ENCODE measurements at places on chromosomes 2 and 18.

GRCh38 chr18:72119082-72119481 is 425.1 kb downstream of the CBLN2 start:
- DNase-seq, result no peak

DNA sequence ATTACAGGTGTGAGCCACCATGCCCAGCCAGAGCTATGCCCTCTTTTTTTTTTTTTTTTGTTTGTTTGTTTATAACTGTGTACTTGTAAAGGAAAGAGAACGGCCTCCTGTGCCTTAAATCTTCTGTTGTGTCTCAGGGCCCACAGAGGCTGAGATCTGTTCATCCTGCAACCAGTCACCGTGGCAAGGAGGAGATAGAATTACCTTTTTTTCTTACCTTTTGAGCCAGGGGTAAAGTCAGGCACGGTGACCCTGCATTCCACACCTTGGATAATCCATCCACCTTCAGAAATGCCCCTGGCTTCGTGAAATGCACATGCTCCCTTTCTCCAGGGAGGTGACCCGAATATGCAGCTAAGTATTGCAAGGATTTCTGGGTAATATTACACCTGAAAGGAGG is 12.8 kb downstream of the NEDD4L start:
- no peak for DNase-seq

DNA sequence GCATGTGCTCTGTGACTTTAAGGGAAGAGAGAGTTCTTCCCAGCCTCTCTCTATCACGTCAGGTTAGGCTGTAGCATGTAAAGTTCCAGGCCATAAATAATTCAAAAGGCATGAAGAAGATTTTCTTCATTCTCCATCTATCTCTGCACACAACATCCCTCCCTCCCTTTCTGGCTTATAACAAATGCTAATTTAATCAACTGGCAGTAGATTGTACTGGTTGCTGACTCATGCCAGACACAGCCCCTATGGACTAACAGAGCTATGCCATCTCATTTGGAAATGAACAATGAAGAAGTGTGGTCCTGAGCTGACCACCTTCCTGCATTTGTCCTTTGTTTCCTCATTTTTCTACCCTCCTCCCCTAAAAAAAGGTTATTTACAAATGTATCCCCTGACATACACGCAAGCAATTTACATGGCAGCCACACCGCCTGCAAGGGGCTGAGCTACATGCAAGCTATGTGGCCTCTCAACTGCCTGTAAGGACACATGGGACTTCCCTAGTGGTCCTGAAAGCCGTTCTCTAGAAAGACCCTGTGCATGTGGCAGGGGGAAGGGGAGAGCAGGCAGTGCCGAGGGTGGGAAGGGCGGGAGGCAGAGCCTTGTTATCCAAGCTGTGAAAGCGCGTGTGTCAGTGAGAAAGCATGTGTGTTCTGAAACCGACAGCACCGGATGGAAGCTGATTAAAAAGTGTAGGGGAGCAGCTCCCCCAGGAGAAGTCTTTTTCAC is 90.9 kb upstream of the KLF7 start:
- DNase-seq, result no peak

DNA sequence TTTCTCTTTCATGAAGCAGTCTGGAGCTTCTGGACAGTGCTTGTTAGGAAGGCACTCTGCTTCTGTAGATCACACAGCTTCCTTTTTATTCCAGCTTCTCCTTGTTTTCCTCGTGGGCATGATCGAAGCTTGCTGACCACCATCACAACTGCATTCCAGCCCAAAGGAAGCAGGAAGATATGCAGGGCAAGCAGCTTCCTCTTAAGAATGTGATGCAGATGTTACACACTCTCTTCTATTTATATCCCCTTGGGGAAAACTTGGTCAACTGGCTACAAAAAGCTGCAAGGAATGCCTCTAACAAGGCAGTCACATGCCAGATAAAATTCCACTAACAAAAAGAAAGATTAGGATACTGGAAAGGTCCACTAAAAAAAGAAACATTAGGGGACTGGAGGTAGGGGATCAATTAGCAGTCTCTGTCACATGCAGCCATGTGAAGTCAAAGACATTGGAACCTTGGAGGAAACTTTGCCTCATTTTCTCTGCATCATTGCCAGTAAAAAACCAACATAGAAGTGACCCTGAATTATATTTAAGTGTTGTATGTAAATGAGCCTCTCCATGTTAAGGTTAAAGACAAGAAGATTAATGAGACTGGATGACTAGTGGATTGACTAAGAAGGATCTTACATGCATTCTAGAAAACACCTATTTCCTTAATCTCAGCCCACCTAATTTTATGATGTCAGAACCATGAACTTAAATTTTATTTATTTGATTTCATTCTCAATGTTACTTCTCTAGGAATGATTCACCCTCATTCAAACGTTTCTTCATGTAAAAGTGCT is 98.3 kb downstream of the NAB1 start:
- no peak for DNase-seq

DNA sequence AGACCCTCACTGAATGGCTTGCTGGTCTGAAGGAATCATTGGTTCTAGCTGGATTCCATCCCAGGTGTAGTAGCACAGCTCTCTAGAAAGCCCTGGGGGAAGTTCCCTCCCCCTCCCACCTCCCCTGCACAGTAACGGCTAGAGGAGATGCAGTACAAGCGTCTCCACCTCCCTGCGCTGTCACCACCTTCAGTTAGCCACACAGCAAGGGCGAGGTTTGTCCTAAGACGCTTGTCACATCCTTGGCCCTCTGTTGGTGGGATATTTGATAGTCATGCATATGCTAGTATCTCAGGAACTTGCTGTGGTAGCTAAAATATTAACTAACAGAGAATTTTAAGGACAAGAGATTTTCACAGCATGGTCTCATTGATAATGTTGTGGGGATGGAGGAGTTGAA is 19.4 kb downstream of the TRAPPC12 start:
- DNase-seq, result no peak

GRCh38 chr2:220152281-220152935 is 525.0 kb downstream of the SLC4A3 start:
- no peak for DNase-seq

DNA sequence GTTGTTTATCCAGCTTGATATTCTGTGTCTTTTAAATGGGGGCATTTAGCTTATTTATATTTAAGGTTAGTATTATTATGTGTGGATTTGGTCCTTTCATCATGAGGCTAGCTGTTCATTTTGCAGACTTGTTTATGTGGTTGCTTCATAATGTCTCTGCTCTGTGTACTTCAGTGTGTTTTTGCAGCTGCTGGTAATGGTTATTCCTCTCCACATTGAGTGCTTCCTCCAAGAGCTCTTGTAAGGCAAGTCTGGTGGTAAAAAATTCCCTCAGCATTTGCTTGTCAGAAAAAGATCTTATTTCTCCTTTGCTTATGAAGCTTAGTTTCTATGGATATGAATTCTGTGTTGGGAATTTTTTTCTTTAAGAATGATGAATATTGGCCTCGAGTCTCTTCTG is 47.8 kb upstream of the NT5C1B start:
- DNase-seq, result no peak

DNA sequence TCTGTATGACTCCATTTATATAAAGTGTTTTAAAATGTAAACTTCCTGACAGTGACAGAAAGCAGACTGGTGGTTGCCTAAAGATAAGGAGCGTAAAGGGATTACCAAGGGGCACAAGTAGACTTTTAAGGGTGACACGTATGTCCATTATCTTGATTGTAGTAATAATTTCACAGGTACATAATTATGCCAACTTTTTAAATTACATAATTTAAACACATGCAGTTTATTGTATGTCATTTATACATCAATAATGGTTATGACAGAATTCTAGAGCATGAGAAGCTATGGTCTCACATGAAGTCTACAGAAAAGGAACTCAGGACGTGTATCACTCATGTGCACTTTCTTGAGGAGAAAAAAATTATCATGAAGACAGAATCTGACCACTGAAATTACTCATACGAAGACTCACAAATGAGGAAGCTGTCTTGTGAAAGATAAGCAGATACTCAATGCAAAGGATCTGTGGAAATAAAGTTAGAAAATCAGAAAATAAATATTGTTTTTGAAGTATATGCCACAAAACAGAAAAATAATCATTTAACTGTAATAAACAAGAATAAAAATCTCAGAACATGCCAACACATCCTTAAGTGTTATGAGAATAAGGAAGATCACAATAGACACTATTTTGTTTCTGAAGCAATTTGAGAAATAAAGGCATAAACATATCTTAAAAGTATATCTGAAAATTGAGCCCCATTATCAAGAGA is 84.4 kb downstream of the TMEM131 start:
- DNase-seq, result no peak

- DNase-seq, result no peak
Observed at GRCh38 chr2:238473014-238473413, 46.3 kb downstream of the ASB1 start.

GRCh38 chr2:37709111-37709510 is 37.7 kb upstream of the CDC42EP3 start:
- no peak for DNase-seq

DNA sequence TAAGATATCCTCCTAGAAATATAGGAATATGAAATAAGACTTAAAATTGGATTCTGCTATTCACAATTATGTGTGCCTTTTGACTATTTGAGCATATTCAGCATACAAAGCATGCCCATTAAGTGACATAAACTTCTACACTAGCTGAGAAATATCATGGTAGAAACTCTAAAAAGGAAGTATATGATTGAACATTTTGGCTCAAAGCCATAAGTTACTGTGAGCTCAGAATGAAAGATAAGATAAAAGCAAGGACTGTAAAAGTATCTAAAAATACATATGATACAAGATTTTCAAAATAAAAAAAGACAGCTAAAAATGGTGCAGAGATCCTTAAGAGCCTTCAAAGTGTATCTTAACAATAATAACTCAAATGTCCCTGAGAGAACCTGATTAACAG is 340.5 kb upstream of the SLC39A10 start:
- no peak for DNase-seq

- DNase-seq, result peak; percentile 43
Observed at GRCh38 chr18:31497836-31498573, at the start of gene DSG2. Gene DSG2 (plus strand): TSS chr18:31498177. CDS start chr18:31498252, 75 bp downstream.

GRCh38 chr2:216635701-216636550 is 2.7 kb downstream of the IGFBP2 start:
- no peak for DNase-seq

Data from HepG2 (cell line).